Uterus (tissue), 4 donors: ENCODE measurements at places on chromosomes 12 and 14. TPM values are rescaled to one million over a fixed set of nuclear protein-coding genes. Genes with fewer than 3 reads are reported as not detected.
A peak's percentile ranks its signal among the peaks of the same experiment; 100 is the strongest.

- H3K27me3 ChIP-seq, result no peaks in the 10 kb centered on the region
- DNase-seq, result no peak
- H3K4me1 ChIP-seq, result no peaks in the 10 kb centered on the region
- no peak overlapping the region for H3K4me3 ChIP-seq
- H3K27ac ChIP-seq, result no peak overlapping the region
- no peaks in the 10 kb centered on the region for H3K36me3 ChIP-seq
Observed at GRCh38 chr14:33844118-33844517, 106.8 kb downstream of the EGLN3 start.

- no peaks in the 10 kb centered on the region for H3K4me1 ChIP-seq
- no peaks in the 10 kb centered on the region for H3K27me3 ChIP-seq
- peak overlapping the region; percentile 99 for H3K27ac ChIP-seq
- H3K36me3 ChIP-seq, result no peaks in the 10 kb centered on the region
Observed at GRCh38 chr12:76762601-76762980, 1.3 kb upstream of the ZDHHC17 start.

GRCh38 chr12:84913129-84913515 is 523 bp upstream of the SLC6A15 start:
- H3K4me1 ChIP-seq, result no peaks in the 10 kb centered on the region
- H3K27me3 ChIP-seq, result peaks cover 20% of the 10 kb centered on the region
- no peaks in the 10 kb centered on the region for H3K36me3 ChIP-seq
- no peak overlapping the region for H3K27ac ChIP-seq
- peak overlapping the region; percentile 16 for H3K4me3 ChIP-seq

DNA sequence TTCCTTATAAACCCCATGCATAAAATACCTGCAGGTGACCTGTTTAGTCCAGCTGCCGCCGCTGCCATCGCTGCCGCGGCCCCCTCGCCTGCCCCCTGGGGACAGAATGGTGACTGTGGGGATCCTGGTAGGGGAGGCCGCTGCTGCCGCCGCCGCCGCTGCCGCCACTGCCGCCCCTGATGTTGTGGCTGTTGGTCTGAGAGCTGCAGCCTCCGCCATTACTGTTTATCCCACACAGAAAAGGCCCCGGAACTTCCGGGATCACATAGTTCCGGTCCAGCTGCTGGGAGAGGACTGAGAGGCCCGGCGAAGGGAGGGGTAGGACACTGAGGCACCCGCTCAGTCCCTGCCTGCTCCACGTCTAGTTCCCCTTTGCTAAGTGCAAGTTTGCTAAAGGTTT is 244.9 kb downstream of the C12orf50 start:
- no peak for DNase-seq
- H3K27ac ChIP-seq, result no peak overlapping the region
- H3K4me1 ChIP-seq, result no peaks in the 10 kb centered on the region

DNA sequence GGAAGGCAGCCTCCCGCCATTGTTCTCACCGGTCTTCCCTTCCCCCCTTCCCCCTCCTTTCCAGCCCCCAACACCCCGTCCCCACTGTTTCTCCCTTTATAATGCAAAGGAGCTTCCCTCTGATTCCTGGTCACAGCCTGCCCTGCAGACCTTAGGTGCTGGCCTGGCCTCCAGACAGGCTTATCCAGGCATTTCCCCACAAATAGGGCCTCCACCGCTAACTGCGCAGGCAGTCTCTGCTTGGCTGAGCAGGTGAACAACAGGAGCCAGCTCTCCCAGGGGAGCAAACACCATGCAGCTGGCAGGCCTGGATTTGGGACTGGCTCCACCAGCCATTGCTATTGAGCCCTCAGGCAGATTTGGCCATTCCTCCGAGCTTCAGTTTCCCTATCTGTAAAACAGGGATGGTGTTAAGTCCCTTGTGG is 46.0 kb downstream of the SMIM41 start:
- no peaks in the 10 kb centered on the region for H3K36me3 ChIP-seq
- H3K27me3 ChIP-seq, result peaks cover 11% of the 10 kb centered on the region
- no peak overlapping the region for H3K4me3 ChIP-seq
- H3K27ac ChIP-seq, result peak overlapping the region; percentile 59

GRCh38 chr14:32383364-32384009 is 54.4 kb downstream of the AKAP6 start:
- H3K27ac ChIP-seq, result no peak overlapping the region
- no peaks in the 10 kb centered on the region for H3K4me1 ChIP-seq

- H3K36me3 ChIP-seq, result no peaks in the 10 kb centered on the region
- peaks cover 4% of the 10 kb centered on the region for H3K4me1 ChIP-seq
Observed at GRCh38 chr14:76763096-76764041, 2.1 kb downstream of the VASH1 start.

DNA sequence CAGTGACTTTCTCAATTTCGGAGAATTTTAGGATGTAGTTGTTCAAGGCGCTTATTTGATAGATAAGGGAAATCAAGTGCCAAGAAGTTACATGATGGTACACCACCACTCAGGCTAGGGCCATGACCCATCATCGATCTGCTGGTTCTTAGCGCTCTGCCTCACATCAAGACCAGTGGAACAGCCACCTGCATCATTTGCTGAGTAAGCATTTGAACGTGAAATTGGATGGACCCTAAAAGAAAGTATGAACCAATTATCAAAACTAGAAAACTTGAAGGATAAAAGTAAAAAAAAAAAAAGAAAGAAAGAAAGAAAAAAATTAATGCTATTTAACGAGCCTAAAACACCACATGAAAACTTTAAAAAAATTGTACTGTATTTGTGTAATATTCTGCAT is 27.5 kb upstream of the KRAS start:
- H3K27ac ChIP-seq, result no peak overlapping the region
- no peaks in the 10 kb centered on the region for H3K36me3 ChIP-seq
- no peak for DNase-seq

DNA sequence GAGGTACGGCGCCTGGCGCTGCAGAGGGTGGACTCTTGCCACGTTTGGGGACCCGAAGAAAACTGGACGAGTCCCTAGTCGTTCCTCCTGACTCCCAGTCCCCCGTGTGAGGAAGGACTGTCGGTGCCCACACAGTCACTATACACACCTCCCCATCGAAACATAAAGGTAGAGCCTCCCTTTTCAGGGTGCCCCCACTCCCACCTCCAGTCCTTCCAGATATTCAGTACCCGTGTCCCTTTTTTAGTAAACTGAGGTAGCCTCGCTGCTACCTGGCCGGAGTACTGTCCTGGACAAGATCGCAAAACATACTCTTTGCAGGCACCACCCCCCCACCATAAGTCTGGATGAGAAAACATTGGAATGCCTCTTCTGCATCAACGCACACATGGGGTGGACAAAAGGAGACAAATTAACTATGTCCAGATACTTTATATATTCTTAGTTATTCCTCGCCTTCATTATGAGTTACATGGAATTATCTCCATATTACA is 610 bp upstream of the KMT2D start:
- no peaks in the 10 kb centered on the region for H3K4me1 ChIP-seq
- H3K4me3 ChIP-seq, result peak overlapping the region; percentile 93
- DNase-seq, result no peak
- H3K36me3 ChIP-seq, result no peaks in the 10 kb centered on the region

DNA sequence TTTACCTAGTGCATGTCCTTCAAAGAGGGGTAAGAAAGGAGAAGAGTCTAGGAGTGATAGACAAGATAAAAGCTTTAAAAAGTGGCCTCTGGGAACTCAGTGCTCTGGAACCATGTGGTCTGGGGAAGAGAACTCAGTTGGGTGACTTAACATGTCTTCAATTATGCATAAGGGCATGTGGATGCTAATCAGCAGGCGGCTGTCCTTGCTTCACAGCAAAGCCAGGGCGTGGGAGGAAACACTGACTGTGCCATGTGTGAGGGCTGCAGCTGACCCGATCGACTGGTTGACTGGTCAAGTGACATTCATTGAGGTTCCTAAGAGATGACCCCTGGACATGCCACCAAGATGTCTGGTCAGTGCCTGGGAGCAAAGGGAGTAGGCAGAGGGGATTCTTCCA is 1053.8 kb downstream of the BCL11B start:
- no peaks in the 10 kb centered on the region for H3K36me3 ChIP-seq
- no peak overlapping the region for H3K4me3 ChIP-seq
- H3K4me1 ChIP-seq, result no peaks in the 10 kb centered on the region
- H3K27me3 ChIP-seq, result no peaks in the 10 kb centered on the region
- DNase-seq, result no peak
- H3K27ac ChIP-seq, result no peak overlapping the region

- no peak for DNase-seq
- H3K4me1 ChIP-seq, result no peaks in the 10 kb centered on the region
- H3K36me3 ChIP-seq, result no peaks in the 10 kb centered on the region
- H3K4me3 ChIP-seq, result no peak overlapping the region
Observed at GRCh38 chr14:58027904-58028303, 124.1 kb downstream of the ARMH4 start.

- no peaks in the 10 kb centered on the region for H3K4me1 ChIP-seq
- H3K4me3 ChIP-seq, result no peak overlapping the region
- H3K36me3 ChIP-seq, result no peaks in the 10 kb centered on the region
Observed at GRCh38 chr14:91554535-91555332, 44.6 kb upstream of the PPP4R3A start.

- H3K27ac ChIP-seq, result peak overlapping the region; percentile 93
- H3K4me3 ChIP-seq, result peak overlapping the region; percentile 90
- DNase-seq, result peak; percentile 25
- no peaks in the 10 kb centered on the region for H3K36me3 ChIP-seq
- no peaks in the 10 kb centered on the region for H3K27me3 ChIP-seq
Observed at GRCh38 chr12:95473231-95473883, 595 bp upstream of the METAP2 start.

- no peaks in the 10 kb centered on the region for H3K27me3 ChIP-seq
- no peaks in the 10 kb centered on the region for H3K36me3 ChIP-seq
- H3K4me1 ChIP-seq, result no peaks in the 10 kb centered on the region
- H3K27ac ChIP-seq, result no peak overlapping the region
- H3K4me3 ChIP-seq, result no peak overlapping the region
Observed at GRCh38 chr12:123516216-123516780, 17.2 kb downstream of the RILPL1 start.

DNA sequence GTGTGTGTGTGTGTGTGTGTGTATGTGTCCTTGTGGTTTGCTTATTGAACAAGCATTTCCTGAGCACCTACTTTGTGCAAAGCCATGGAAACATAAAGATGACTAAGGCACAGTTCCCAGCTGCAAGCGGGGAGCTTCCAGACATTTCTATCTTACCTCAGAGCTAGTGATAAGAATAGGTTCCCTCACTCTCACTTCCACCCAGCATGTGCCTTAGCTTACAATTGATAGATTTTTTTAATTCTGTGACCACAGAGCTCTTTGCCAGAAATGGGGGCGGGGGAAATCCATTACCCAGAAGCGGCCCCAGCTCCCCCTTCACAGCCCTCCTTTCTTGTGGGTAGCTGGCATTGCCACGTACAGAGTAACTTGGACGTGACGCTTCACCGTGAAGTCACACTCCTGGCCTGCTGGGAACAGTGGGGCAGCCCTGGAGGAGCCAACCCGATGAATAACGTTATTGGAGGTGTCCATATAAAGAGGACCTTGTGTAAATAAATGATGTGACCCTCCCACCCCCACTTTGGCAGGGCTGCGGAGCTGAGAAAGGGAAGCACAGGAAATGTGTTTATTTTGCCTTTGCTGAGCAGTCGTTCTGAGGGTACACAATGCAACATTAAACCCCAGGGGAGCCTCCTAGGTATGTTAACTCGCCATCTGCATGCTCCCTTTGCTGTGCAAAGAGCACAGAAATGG is 238.9 kb downstream of the CHST11 start:
- DNase-seq, result no peak
- H3K27me3 ChIP-seq, result no peaks in the 10 kb centered on the region
- H3K36me3 ChIP-seq, result no peaks in the 10 kb centered on the region
- H3K27ac ChIP-seq, result no peak overlapping the region
- H3K4me1 ChIP-seq, result no peaks in the 10 kb centered on the region

- no peaks in the 10 kb centered on the region for H3K27me3 ChIP-seq
- DNase-seq, result no peak
- no peaks in the 10 kb centered on the region for H3K4me1 ChIP-seq
- H3K4me3 ChIP-seq, result no peak overlapping the region
- H3K36me3 ChIP-seq, result no peaks in the 10 kb centered on the region
- H3K27ac ChIP-seq, result no peak overlapping the region
Observed at GRCh38 chr12:24414480-24414879, 465.0 kb upstream of the SOX5 start.

- no peaks in the 10 kb centered on the region for H3K4me1 ChIP-seq
- no peak overlapping the region for H3K27ac ChIP-seq
- H3K27me3 ChIP-seq, result no peaks in the 10 kb centered on the region
- no peak overlapping the region for H3K4me3 ChIP-seq
- H3K36me3 ChIP-seq, result no peaks in the 10 kb centered on the region
Observed at GRCh38 chr12:47032644-47033043, 46.8 kb upstream of the PCED1B start.

GRCh38 chr12:13365748-13366366 is 169.3 kb downstream of the EMP1 start:
- H3K27ac ChIP-seq, result no peak overlapping the region
- H3K27me3 ChIP-seq, result no peaks in the 10 kb centered on the region
- no peaks in the 10 kb centered on the region for H3K36me3 ChIP-seq
- no peak overlapping the region for H3K4me3 ChIP-seq

GRCh38 chr14:20827326-20827725 is 24.7 kb upstream of the RNASE1 start:
- H3K4me1 ChIP-seq, result no peaks in the 10 kb centered on the region
- no peak overlapping the region for H3K27ac ChIP-seq
- H3K27me3 ChIP-seq, result no peaks in the 10 kb centered on the region

- H3K4me1 ChIP-seq, result no peaks in the 10 kb centered on the region
- no peak overlapping the region for H3K27ac ChIP-seq
- no peak for DNase-seq
- H3K27me3 ChIP-seq, result no peaks in the 10 kb centered on the region
- H3K4me3 ChIP-seq, result no peak overlapping the region
Observed at GRCh38 chr12:6626654-6627283, 9.0 kb downstream of the LPAR5 start.

DNA sequence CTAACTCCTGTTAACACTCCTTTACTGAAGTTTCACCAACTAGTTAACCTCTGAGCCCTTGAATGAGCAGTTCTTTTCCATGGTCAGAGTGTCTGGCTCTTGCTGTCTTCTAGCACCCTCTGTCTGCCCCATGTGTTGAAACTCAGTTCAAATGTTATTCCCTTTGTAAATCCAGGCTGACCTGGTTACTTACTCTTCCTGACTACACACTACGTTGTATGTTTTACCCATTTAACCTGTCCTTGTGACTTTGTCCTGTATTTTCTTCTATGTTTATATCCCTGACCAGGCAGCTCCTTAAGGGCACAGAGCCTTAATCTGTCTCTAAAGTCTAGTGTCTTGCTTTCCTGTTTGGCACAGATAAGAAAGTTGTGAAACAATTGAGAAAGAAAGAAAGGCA is 389.0 kb upstream of the RPL10L start:
- DNase-seq, result no peak
- H3K27ac ChIP-seq, result no peak overlapping the region
- H3K36me3 ChIP-seq, result no peaks in the 10 kb centered on the region
- H3K27me3 ChIP-seq, result no peaks in the 10 kb centered on the region
- H3K4me1 ChIP-seq, result no peaks in the 10 kb centered on the region

DNA sequence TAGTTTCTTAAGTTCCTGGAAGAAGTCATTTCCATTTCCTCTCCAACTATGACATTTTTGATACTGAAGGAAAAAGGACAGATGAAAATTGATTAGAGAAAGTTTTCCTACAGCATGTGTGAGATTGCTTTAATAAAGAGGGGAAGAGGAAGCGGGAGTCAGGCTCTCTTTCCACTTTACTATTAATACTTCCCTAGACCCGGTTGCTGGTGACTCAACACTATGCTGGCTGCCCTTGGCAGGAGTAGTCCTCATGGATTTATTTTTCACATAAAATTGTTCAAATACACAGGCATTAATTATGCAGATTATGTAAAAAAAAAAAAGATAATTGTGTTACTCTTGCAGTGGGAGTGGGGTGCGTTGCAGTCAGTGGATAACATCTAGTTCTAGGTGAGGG is 293.4 kb downstream of the EGLN3 start:
- H3K4me1 ChIP-seq, result no peaks in the 10 kb centered on the region
- H3K27me3 ChIP-seq, result no peaks in the 10 kb centered on the region
- no peaks in the 10 kb centered on the region for H3K36me3 ChIP-seq

The TRPV4 gene
- not detected for total RNA-seq

The KCNJ8 gene
- total RNA-seq, result 44.9 TPM

The ERGIC2 gene
- 31.5 TPM for total RNA-seq

The MLF2 gene
- total RNA-seq, result 408 TPM

The MPHOSPH9 gene
- 112 TPM for total RNA-seq

The ETFBKMT gene
- 7.8 TPM for total RNA-seq

The IFNG-AS1 gene
- not detected for total RNA-seq

The IRF9 gene
- total RNA-seq, result 205 TPM
